ENCODE measurements at places on chromosomes 3 and 15.

DNA sequence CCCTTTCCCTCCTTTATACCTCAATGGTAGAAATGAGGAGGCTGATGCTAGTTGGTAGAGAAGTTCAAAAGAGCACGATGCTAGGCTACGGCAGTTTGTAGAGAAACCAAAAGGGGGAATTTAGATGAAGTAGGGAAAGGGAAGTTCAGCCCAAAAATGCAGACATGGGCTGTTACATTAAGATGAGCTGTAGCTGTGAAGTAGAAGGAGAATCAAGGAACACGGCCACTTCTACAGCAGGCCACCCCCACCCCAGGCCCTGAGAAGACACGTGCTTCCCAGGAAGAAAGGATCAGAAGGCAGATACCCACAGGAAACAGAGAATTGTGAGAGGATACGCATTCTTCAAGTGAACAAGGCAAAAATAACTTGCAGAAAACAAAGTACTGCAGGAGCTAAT, 2.1 kb upstream of the PARP14 start:
- DNase-seq: no peak

GRCh38 chr3:175980486-175981090, 1121.5 kb downstream of the NAALADL2 start:
- DNase-seq: no peak

- DNase-seq: no peak
These were observed 73.4 kb downstream of the CRYBG3 start for GRCh38 chr3:97895216-97895615.

- no peak for DNase-seq
These were observed 50.9 kb upstream of the FSIP1 start for GRCh38 chr15:39833515-39833981.

- DNase-seq: no peak
These were observed 101.8 kb downstream of the BDH1 start for GRCh38 chr3:197454014-197454413.

GRCh38 chr3:11803977-11804892, 42.5 kb downstream of the TAMM41 start:
- DNase-seq: peak; percentile 38
